Forelimb muscle (tissue), 1 donor: ENCODE measurements at places on chromosomes 13 and 19.

DNA sequence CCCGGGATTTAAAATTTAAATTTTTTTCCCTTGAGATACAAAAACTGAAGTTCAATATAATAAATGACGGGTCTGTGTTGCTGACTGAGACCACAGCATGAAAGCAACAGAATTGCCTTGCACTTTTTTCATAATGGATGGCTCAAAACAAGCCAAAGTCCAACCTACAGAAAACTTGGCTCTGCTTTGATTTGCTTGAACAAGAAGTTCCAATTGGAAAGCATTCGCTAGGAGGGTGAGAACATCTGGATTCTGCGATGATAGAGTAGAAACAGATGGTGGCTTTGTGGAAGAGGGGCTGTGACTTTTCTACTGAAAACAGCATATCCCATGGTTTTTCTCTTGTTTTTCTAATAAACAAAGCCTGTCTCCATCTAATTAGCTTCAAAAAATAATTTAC lies 46.4 kb downstream of the THSD1 start:
- peak; percentile 92 for DNase-seq

- no peak for DNase-seq
These were observed 1.2 kb upstream of the RNASEH2B start for GRCh38 chr13:50908371-50908770.

DNA sequence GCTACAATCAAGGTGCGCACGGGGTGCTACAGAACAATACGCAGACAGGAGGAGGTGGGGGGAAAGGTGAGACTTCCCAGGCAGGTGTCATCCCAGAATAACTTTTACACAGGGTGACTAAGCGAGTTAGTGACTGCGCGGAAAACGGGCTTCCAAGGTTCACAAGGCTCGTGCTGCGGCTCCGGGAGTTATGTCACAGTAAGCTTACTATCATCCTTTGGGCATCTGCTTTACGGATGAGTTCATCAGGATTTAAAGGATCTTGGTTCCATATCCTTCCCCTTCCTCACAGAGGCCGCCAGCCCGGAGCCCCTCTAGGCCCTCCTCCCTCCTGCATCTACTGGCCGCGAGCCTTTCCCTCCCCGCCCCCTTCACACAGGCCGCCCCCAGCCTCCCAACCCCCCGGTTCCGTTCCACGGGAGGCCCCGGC lies 474 bp upstream of the IFT88 start:
- peak; percentile 39 for DNase-seq

DNA sequence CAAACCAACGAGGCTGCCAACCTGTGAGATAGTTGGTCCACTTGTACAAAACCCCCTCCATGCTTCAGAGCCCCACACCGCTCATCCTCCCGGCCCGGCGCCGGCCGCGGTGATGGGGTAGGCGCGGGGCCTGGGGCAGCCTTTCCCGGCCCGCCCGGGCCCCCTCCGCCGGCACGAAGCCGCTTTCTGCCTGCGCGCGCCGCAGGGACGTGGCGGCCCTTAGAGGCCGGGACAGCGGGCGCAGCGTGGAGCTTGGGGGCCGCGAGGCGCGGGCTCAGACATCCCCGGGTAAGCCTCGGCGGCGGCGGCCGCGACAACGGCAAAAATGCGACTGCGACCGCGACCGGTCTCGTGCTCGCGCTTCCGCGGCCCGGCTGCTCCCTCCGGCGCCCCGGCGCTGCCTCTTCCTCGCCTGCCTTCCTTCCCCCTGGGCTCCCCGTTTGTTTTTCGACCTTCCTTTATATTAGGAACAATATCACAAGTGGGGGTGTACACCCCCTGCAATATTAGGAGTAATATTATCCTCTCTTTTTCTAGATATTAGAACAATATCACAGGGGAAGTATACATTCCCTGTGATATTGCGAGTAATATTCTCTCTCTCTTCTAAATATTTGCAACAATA lies 53.9 kb upstream of the CEACAM21 start:
- no peak for DNase-seq

DNA sequence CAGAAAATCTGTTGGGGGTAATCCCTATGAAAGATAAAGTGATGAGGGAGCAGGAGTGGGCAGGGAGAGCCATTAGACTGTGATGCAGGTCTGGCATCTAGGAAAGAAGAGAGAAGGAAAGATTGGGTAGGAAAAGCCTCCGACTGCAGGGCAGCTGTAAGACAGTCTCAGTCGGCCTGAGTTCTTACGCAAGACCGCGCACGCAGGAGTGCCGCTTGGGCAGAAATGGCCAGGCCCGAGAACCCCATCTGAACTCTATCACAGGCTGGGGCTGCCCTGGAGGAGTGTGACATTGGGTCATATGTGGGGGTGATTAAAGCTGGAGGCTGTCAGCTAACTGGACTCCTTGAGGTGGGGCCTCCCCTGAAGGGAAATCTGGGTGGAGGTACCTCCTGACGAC lies 13.9 kb upstream of the FBXL3 start:
- no peak for DNase-seq

DNA sequence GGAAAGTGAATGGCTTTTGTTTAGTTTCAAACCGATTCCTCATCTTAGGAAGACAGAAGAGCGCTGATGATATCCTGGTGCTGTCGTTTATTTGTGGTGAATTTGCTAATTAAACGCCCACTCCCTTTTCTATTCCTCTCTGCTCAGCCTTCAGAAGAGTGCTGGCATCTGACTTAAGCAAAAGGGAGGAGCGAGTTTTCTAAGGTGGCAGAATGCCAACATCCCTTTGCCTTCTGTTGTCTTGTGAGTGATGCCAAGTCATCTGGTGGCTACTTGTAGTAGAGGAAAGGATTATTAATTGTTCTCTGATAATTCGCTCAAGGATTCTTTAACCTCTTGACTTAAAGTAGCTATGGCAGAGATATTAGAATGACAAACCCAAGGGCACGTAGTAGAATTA lies 68.1 kb downstream of the ERCC5 start:
- no peak for DNase-seq
